ENCODE measurements at places on chromosomes 6 and 20.

DNA sequence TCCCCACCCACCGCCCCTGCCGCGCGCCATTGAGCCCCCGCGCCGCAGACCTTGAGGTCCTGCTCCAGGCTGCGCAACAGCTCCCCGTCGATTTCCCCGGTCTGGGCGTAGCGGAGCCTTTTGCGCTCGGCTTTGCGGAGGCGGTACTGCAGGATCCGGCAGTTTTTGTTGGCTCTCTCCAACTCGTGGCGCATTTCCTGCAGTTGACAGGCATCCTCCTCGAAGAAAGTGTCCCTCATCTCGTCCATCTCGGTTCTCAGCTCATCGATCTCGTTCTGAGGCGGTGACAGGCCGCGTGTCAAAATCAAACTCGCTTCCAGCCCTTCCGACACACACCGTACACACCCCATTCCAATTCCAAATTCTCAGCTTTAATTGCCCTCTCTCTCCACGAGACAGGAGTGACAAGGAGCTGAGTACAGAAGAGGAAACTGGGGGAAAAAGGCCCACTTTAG lies 4.3 kb downstream of the MTCL3 start:
- DNase-seq: peak; percentile 23

GRCh38 chr20:45907219-45907948 lies 4.6 kb downstream of the PLTP start:
- no peak for DNase-seq

GRCh38 chr20:5030348-5031205 lies 29.3 kb upstream of the SLC23A2 start:
- DNase-seq: no peak

GRCh38 chr6:106856227-106856874 lies 118.2 kb downstream of the CD24 start:
- DNase-seq: no peak

- no peak for DNase-seq
Measured at GRCh38 chr20:21291026-21291425, 12.1 kb upstream of the XRN2 start.

GRCh38 chr6:151322570-151322969 lies 68.8 kb downstream of the ZBTB2 start:
- no peak for DNase-seq
